ENCODE measurements at places on chromosomes 5 and 9. TPM values are rescaled to one million over a fixed set of nuclear protein-coding genes. Genes with fewer than 3 reads are reported as not detected.

ANKRD18B gene
- polyA plus RNA-seq: 16.9 TPM

HTR4 gene
- polyA plus RNA-seq: 0.09 TPM

PTPDC1 gene
- 8.2 TPM for polyA plus RNA-seq

PDGFRB gene
- polyA plus RNA-seq: not detected

LEAP2 gene
- 1.2 TPM for polyA plus RNA-seq

SRP19 gene
- polyA plus RNA-seq: 55.3 TPM

CCL19 gene
- not detected for polyA plus RNA-seq

SHISAL2B gene
- not detected for polyA plus RNA-seq
